Activated T-cell treated with anti-CD3 and anti-CD28 coated beads, Interleukin-2, amount 50 U/mL, for 1 hour (primary cell): ENCODE measurements at places on chromosomes 4 and X.

DNA sequence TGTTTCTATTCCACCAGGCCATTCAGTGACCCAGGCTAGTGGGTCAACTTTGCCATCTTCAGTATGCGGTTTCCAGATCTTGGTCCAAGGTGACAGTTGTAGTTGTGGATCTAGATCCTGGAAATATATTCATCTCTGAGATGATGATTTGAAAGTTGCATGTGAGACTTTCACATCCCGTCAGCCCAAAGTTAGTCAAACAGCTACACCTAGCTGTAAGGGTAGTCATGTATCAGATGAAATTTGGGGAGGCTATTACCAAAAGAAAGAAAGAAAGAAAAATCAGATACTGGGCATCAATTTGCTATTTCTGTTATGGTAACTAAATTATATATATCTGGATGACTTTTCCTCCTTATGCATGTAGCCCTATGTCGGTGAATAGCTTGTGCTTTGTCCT is 259.4 kb upstream of the ARX start:
- no peak for DNase-seq

DNA sequence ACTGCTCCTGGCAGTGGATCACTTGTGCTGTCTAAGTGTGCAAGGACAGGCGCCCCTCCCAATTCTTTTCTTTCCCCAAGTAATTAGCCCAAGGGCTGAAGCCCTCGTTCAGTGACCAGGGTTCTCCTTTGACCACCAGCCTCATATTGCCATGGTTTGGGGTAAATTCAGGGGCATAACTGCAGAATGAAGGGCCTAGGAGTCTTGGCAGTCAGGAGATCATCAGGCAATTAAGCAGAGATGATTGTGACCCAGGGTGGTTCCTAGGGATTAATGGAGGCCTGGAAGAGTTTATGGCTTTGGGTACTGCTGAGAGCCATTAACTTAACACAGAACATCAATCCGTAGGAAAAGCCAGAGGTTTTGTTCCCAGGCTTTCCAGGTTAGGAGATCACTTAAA is 170.7 kb downstream of the PTTG2 start:
- DNase-seq, result no peak

- DNase-seq, result no peak
These were observed 127.3 kb upstream of the WDR1 start for GRCh38 chr4:10243856-10244255.

GRCh38 chrX:15350329-15350996 is 15.1 kb upstream of the PIGA start:
- no peak for DNase-seq

DNA sequence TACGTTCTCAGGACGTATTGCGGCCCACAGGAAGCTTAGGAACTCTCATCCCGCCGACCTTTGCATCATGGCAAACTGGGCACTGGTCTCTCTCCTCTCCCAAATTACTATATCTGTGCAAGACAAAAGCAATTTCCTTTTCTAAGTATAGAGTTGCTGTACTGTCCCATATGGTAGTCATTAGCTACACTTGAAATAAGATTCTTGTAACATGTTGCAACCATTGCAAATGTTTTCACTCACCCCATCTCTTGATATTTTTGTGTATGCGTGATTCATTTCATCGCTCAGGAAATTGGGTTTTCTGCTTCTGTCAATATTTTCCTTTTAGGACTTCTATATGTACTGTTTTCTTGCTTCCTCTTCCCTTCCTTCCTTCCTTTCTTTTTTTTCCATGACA is 15.7 kb downstream of the ARMCX6 start:
- DNase-seq, result no peak

DNA sequence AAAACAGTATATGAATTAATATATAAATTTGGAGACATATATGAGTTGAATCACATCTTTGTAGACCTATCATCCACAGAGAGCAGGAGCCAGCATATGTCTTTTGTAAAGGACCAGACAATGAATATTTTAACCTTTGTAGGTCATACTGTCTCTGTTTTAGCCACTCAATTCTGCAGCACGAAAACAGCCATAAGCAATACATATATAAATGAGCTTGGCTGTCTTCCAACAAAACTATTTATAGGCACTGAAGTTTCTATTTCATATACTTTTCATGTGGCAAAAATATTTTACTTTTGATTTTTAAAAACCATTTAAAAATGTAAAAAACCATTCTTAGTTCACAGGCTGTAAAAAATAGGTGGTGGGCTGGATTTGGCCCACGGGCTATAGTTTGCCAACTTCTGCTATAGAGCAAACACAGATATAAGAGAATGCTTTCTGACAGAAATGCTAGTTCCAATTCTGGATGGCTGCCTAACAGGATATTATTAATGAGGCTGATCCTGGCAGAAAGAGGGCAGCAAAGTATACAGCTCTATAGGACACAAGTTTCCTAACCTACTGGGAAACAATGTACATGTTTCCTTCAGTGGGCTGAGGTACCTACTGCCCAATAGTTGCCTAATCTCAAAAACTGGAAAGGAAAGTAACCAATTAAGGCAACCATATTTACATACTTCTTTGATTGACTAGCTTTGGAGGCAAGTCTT is 58.1 kb upstream of the UCP1 start:
- DNase-seq, result no peak

DNA sequence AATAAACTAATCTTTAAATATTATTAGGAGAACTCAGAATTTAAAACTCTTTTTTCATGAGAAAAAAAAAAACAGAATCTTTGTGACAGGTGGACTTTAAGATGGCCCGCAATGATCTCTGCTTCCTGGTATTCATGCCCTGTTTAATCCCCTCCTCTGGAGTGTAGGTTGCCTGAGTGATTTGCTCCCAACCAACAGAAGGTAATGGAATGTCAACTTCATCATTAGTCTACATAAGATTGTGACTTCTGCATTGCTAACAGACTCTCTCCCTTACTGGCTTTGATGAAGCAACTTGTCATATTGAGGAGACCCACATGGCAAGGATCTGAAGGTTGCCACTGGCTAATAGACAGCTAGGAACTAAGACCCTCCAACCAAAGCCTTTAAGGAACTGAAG is 88.8 kb downstream of the CORIN start:
- no peak for DNase-seq

DNA sequence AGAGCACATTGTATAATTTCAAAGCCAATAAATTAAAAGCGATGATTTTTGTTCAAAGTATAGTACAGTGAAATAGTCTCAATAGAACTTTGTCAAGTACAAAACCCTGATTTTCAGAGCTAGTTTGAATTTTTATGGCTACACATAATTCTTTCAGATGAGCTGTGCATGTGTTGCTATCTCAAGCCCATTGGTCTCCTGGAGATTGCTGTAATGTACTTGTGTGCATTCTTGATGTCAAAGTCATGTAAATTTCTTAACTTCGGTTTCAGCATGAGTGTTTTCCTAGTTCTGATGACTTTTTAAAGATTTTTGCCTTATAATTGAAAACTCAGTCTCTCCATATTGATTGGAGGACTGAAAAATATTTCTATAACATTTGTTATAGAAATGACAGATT is 200.8 kb downstream of the CEP135 start:
- no peak for DNase-seq

DNA sequence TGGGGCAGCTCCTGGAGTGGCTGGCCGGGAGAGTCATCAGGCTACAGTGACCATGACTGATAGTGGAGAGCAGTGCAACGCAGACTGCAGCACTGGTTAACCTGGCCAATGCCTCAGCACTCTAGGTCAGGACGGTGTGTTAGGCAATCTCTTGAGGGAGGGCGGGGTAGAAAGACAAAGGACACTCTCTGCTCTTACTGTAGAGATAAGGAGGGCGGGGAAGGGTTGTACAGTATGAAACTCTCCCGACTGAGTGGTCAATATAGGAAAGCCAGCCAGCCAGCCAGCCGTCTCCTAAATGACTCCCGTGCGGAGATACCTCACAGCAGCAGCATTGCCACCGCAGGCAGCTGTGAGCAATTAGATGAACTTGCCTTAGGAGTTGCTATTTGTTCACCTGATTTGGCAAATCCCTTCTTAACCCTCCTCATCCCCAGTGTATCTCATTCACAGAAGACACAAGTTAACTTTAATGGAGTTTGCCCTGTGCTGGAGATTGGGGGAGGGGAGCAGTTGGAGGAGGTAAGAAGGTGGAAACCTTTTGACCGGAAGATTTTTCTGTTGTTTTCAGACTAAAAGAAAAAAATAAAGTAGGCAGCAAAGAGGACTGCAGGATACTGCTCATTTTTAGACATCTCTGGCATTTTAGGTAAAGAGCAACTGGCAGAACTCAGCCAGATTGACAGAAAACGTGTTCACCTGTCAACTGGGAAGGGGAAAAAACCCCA is 330.5 kb downstream of the HNRNPD start:
- DNase-seq, result no peak

GRCh38 chr4:42637867-42638266 is 19.0 kb downstream of the ATP8A1 start:
- DNase-seq, result no peak

DNA sequence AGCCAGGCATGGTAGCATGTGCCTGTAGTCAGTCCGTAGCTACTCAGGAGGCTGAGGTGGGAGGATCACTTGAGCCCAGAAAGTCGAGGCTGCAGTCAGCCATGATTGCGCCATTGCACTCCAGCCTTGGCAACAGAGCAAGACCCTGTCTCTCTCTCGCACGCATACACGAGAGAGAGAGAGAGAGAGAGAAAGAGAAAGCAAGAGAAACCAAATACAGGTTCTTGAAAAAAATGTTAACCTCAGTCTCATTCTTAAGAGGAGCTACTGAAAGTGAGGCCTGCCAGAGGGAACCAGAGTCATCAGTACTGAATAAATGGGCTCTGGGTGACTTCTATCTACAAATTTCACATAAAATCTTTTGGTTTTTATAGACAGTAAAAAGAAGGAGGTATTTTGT is 42.9 kb downstream of the KIAA0232 start:
- DNase-seq, result no peak

- DNase-seq, result no peak
These were observed 59.6 kb upstream of the RASSF6 start for GRCh38 chr4:73679836-73680235.

GRCh38 chr4:159766241-159766640 is 663.4 kb downstream of the RAPGEF2 start:
- DNase-seq, result no peak

DNA sequence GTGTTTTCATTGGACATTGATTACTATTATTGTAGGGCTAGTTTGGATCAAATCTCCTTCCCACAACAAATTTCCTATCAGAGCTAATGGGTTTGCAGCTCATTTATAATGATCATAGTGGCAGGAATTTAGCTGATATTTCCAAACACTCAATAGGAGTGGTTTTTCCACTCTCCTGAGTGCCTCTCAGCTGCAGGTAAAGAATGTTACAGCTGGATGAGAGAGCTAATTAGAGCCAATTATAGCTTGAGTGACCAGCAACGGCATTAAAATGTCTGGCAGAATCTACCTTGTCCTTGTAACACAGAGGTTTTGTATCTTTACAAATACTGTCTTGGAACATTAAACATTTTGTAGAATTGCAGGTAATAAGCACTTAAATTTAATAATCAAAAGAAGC is 602.8 kb upstream of the EPHA5 start:
- no peak for DNase-seq

DNA sequence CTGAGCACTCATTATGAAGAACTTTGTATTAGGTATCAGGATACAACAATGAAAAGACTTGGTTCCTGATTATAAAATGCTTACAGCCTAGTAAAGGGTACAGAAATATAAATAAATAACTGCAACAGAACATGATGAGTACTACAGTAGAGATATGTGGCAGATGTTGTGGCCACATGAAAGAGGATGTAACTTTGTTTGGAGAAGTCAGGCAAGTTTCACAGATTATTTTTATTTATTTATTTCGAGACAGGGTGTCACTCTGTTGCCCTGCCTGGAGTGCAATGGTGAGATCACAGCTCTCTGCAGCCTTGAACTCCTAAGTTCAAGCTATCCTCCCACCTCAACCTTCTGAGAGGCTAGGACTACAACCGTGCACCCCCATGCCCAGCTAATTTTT is 15.8 kb upstream of the UBE2K start:
- no peak for DNase-seq

GRCh38 chrX:70257423-70258288 is 2.3 kb downstream of the P2RY4 start:
- no peak for DNase-seq

GRCh38 chr4:217891-218290 is 87.4 kb downstream of the ZNF732 start:
- no peak for DNase-seq

DNA sequence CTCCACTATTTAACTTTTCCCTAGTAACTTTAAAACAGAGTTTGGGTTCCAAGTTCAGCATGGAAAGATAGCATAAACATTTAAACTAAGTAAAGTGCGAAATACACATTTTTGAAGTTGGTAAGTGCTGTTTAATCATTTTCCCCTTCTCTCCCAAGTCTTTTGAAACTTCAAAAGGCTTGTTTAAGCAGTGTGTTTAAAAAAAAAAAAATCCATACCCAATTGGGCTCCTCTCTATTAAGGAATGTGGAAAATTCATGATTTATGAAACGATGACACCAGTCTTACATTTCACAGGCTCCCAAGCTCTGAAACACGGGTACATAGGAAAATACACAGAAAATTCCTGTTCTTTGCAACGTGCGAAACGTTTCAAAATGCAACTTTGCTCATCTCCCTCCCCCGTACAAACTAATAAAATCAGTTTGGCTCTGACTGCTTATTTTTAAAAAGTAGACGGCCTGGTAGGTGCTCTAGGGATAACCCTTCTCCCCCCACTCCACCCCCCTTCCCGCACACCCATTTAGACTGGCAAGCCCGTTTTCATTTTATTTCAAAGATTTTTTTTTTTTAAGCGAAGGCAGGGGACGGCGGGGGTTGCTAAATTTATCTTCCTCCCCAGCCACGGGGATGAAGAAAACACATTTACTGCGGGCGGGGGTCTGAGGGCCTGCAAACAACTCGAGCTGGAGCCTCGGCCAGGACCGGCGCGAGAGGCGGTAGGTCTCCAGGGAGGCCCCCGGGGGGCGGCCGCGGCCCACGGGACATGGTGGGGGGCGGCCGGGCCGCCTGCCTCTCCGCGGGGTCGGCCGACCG is 786 bp upstream of the ZFX start:
- no peak for DNase-seq

GRCh38 chr4:67546004-67546356 is 677 bp upstream of the CENPC start:
- no peak for DNase-seq

GRCh38 chr4:183396227-183396637 is 48.2 kb upstream of the CDKN2AIP start:
- no peak for DNase-seq

DNA sequence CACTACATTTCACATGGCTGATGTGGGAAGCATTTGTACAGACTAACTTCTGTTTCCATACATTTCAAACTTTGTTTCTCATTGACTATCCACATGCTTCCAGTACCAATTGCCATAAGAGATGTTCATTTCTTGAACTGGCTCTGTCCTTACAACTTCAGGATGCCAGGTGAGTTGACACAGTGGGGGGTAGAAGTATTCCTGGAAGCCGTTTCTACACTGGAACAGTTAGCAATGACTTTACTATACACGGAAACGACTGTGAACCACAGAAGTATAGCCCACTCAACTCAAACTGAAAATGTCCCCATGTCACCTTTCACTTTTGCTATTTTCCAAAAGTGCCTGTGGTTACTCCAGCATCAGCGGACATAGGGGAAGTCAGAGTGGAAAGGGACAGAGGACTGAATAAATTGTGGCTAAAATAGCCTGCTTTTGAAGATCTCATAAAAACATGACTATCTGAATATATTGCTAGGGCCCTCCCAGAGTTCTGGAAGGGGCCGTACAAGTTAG is 38.0 kb upstream of the DSPP start:
- no peak for DNase-seq

GRCh38 chr4:24894243-24894642 is 18.6 kb downstream of the CCDC149 start:
- DNase-seq, result no peak

GRCh38 chr4:168863719-168864647 is 146.1 kb downstream of the CBR4 start:
- DNase-seq, result no peak
